ENCODE measurements at places on chromosomes 5 and 9.

GRCh38 chr5:133735346-133735745 lies 123.0 kb upstream of the FSTL4 start:
- no peak for DNase-seq

DNA sequence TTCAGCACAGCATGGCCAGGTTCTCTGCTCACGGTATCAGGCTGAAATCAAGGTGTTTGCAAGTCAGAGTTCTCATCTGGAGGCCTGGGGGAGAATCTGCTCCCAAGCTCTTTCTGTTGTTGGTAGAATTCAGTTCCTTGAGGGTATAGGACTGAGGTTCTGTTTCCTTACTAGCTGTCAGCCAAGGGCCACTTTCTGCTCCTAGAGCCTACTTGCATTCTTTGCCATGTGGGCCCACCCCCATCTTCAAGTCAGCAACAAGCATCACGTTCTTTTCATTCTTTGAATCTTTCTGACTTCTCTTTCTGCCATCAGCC lies 7.4 kb upstream of the CDC42SE2 start:
- DNase-seq = no peak

DNA sequence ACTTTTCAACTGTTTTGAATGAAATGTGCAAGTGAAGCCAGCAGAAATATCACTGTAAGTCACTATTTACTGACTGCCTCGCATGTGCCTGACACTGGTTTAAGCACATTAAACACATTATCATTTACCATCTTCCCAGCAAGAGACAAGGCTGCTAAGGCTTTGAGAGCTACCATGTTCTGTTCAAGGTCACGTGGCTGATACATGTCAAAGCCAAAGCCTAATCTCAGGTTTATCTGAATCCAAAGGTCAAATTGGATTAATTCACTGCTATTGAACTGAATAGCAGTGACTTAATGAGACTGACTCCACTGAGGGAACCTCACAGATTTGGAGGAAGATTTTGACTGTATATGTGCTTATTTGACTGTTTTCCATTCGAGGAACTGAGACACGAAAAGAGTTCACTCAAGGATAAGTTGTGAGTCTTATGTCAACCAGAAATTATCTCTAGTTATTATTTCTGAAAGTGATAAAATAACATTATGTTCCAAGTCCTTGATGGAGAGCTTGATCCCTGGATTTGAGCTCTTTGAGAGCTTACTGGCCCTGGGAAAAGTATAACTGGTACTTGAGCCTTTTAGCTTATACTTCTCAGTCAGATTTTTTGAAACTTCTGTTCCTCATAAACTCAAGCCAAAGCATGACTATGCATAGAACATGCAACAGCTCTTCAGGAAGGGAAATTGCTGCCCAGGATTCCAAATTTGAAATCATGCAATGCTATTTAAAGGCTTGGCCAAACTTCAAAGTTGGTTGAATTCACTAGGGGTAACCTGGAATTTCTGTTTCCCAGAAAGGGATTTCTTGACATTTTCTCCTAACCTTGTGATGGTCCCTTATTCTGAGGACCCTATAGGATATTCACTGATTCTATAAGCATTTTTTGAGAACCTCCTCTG lies 23.4 kb upstream of the ARHGAP26 start:
- no peak for DNase-seq

GRCh38 chr5:3357291-3357690 lies 238.3 kb upstream of the IRX1 start:
- no peak for DNase-seq

GRCh38 chr9:126885131-126885641 lies 24.7 kb downstream of the ZBTB34 start:
- DNase-seq = no peak

- DNase-seq = no peak
Measured at GRCh38 chr9:18805386-18805785, 227.6 kb downstream of the SAXO1 start.

- no peak for DNase-seq
Measured at GRCh38 chr9:137352511-137353222, 50.6 kb upstream of the NRARP start.
